ENCODE measurements at places on chromosomes 2 and 18.

GRCh38 chr18:24000613-24001490, 13.7 kb upstream of the TTC39C start:
- DNase-seq, result no peak

DNA sequence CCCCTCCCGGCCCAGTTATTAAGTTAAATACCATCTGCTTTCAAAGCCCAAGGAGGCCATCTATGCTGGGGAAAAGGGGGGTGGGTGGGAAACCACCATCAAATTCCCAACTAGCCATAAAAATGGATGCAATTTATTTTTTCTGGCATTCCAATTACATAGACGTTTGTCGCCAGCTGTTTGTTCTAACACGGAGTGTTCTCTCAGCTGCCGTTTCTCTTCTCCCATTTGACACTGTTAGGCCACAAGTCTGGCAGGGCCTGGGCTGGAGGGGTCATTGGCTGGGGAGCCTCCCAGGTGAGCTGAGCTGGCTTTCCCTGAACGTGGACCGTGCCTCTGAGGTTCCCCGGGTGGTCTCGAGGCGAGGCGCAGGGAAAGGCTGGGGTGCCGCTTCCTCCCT, 16.6 kb downstream of the ATOH8 start:
- DNase-seq, result no peak

GRCh38 chr2:149155196-149155969, 116.9 kb downstream of the LYPD6B start:
- no peak for DNase-seq

DNA sequence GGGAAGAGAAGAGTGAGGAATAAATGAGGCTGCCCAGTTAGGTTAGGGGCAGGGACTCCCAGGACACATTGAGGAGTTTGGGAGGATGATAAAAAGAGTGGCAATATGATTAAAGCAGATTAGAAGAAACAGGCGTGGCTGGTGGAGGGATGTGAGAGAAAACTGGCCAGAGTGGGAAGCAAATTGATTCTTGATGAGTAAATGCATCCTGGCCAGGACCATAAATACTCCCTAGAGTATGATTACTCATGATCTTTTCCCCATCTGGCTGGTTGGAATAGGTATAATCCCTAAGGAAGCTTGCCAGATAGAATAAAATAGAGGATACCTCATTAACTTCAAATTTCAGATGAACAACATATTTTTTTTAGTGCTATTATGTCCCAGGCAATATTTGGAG, 21.5 kb upstream of the DAW1 start:
- peak; percentile 71 for DNase-seq

GRCh38 chr2:213164263-213164662, 12.9 kb upstream of the IKZF2 start:
- DNase-seq, result no peak

DNA sequence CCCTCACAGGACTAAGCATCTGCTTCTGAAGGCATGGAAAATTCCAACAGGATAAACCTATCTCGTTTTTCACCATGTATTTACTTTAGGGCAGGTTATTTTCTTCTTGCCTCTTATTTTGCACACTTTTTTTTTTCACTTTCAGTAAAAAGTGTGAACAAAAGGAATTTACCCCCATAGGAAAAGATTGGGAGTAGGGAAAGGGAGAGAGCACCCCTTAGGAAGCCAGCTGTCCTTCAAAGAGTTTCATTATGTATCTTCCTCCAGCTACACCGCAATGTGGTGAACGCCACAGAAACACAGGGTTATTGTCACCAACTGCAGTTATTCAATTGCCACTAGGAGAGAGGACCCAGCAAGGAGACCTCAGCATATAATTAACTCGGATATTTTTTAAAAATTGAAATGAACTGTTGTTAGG, 286.2 kb upstream of the VRK2 start:
- no peak for DNase-seq

DNA sequence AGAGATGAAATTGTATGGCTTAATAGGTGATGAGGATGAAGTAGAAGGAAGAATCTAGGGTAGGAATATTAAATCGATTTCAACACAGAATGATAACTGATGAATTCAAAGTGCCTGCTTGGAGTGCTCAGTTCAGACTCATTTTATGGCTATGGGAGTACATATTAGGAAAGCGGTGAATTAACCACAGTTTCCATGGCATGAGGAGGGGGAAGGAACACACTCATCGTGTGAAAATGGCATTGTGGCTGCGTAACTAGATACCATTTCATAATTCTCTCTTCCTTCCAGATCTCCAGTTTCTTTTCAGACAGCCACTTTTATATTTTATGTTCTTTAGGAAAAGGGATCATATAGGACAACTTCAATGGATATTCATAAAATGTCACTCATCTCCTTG, 232.3 kb upstream of the KCNJ3 start:
- DNase-seq, result no peak

Measured in ELR (cell line).